ENCODE measurements at places on chromosomes 1 and 21. TPM values are rescaled to one million over a fixed set of nuclear protein-coding genes. Genes with fewer than 3 reads are reported as not detected.

The SHCBP1L gene
- total RNA-seq: not detected

The NBPF4 gene
- not detected for total RNA-seq

The NOS1AP gene
- 4.9 TPM for total RNA-seq

The C1orf185 gene
- not detected for total RNA-seq

The PGLYRP4 gene
- total RNA-seq: not detected

The UBASH3A gene
- total RNA-seq: not detected

The SLFNL1 gene
- total RNA-seq: 0.82 TPM
